ENCODE measurements at places on chromosomes 16 and 17.

GRCh38 chr16:89586853-89587252, 11.3 kb downstream of the CPNE7 start:
- no peak for DNase-seq

DNA sequence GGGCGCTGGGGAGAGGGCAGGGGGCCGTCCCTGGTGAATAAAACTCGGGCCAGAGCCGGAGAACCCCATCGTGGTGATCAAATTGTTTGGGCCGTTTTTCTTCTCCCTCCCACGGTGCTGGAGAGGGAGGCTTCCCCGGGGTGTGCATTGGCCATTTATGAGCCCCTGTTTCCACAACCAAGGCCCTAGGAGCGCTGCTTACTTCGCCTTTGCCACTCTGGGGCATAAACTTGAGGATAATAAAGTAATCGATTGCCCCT, 544 bp downstream of the CCP110 start:
- DNase-seq = no peak

DNA sequence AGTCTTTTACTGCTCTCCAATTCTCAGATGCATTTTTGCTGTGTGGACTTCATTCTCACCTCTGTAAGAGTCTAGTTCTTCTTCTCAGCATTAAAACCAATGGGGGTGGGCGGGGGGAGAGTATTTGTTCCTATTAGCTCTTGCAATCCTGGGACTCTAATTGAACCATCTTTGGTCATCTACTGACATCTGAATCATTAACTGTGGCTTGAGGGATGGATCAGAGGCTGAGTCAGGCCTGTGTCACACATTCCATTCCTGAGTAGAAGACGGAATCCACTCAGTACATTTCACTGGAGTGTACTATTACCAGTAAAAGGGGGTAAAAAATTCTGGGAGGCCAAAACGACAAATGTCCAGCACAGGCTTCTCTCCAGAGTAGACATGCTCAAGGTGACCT, 12.8 kb upstream of the ZNF23 start:
- peak; percentile 90 for DNase-seq

DNA sequence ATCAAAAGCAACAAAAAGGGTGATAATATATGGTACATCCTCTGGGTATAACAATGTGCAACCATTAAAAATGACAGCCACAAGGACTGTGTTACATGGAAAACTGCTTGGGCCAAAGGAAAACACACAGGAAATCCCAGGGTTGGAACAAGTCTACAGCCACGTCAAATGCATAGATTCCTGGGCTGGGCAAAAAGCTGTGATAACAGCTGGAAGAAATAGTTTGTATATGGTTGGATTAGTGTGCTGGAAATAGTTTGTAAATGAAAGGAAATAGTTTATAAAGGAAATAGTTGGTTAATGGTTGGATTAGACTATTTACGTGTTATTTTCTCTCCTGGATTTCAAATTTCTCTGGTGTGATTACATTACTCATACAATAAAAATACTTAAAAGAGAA, 2.6 kb downstream of the HSD17B2 start:
- no peak for DNase-seq

DNA sequence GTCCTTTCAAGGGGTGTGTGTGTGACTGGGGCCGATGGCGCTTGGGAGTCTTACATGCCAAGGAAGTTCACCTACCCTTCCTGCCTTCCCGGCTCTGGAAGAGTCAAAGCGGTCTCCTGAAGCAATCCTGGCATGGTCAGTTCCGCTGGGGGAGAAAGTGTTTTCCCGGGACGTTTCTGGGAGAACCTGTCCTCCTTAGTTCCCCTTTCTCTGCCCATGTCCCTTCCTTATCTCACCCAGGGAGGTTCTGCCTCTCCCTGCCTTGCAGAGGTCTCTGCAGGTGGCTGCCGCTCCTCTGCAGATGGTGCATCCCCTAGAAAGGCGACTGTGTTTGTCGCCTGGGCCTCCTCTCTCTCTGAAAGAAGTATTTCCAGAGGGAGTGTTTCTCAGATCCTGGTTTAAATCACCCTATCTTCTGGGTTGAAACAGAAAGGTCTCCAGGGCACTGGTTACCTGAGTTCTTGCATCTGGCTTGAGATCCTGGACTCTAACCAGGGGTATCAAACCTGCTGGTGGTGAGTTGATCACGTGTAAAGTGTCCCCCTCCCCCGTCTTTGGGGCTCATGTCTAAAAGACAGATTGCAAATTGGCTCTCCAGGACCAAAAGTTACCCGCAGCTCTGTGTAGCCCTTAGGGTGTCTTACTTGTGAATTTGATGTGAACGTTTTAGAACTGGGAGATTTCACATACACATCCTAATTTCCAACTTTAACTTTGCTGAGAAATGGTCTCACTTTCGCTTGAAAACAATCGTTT, 1.9 kb downstream of the PRKCB start:
- no peak for DNase-seq

- DNase-seq = peak; percentile 22
Measured at GRCh38 chr16:50067290-50067853, 1.6 kb downstream of the HEATR3 start.

GRCh38 chr16:28820016-28820415, 2.8 kb upstream of the ATXN2L start:
- no peak for DNase-seq

GRCh38 chr17:17822189-17822588, 14.6 kb downstream of the SREBF1 start:
- no peak for DNase-seq

DNA sequence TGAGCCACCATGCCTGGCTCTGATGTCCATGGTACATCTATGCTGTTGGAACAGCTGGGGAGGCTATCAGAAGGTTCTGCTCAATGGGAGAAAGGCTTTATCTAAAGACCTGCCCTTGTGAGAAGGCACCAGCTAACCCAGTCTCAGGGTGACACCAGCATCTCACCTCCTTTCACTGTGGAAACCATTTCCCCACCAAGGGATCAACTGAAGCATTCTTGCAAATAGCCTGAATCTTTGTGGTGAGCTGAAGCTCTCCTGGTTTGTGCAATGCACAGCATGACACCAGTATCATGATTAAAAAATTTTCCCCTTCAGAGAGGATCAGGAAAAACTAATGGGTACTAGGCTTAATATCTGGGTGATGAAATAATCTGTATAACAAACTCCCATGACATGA, 5.1 kb downstream of the CCL18 start:
- no peak for DNase-seq

- DNase-seq = no peak
Measured at GRCh38 chr17:65092262-65092661, 35.7 kb upstream of the GNA13 start.

GRCh38 chr16:62814891-62815290, 778.7 kb upstream of the CDH8 start:
- no peak for DNase-seq

DNA sequence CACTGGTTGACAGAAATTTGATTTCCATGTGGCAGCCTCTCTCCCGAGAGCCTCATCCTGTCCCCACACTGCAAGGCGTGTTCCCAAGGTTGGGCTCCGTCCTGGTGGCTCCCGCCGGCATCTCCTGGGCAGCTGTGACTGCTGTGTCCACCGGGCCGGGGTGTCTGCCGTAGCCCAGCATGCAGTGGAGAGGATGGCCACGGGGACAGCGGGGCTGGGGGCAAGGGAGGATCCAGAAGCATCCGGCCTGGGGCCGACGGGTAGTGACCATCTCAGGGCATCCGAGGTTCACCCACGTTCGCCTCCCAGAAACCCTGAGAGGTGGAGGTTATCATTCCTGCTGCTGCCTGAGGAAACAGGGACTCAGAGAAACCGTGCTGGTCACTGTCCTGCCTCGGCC, 7.3 kb upstream of the RAB40B start:
- DNase-seq = no peak

GRCh38 chr16:57892041-57892440, 78.9 kb downstream of the CNGB1 start:
- DNase-seq = no peak

GRCh38 chr16:70614208-70614951, 32.0 kb upstream of the IL34 start:
- no peak for DNase-seq

DNA sequence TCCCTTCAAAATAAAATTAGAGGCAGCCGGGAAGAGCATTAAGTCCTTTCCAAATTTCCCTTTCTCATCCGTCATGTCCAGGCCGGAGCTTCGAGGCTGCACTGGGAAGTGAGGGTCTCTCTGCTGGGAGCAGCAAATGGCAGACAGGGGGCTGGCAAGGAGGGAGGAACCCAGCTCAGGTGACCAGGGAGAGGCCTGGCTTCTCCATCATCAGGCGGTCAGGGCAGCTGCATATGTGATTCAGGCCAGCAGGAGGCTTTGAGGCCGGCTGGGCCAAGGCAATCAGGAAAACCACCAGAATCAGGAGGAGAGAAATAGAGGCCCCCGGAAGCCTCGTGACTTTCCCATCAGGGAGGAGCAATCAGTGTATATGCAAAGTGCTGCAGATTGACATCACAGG, 85.0 kb upstream of the RPL38 start:
- no peak for DNase-seq

DNA sequence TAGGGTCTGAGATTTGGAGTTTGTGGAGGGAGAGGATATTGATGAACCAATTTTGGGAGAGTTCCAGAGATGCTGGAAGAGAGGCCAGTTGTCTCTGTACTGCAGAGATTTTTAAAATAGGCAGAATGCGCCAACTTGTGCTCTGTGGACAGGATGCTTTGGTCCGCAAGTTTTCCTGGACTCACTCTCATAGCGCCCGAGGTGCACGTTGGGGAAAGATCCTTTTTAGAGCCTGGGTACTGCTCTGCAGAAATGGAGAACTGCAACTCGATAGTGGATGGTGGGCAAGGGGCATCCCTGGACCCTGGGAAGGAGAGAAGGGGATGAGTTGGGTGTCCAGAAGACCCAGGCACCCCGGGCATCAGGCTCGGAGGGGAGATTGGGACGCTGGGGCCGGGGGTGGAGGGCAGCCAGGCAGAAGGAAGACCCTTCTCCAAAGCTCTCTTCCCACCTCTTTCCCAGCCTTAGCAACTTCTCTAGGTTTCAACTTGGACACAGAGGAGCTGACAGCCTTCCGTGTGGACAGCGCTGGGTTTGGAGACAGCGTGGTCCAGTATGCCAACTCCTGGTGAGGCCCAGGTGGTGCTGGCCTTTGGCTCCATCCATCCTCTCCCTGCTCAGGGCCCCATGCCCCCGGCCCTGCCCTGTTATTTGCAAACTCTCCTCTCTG, 590 bp downstream of the ITGAX start:
- DNase-seq = no peak

DNA sequence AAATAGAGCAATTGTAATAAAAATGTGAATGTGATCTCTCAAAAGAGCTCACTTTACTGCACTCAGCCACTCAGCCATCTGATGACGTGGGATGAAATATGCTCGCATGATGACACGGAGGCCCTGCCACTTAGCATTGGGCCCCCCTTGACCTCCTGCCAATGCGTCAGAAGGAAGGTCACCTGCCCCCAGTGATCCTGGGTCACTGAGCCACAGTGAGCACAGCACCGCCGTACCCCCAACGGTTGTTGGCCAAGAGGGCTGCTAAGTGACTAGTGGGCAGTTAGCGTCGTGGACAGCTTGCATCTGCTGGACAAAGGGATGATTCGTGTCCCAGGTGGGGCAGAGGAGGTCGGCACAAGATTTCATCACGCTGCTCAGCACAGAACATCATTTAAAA, 22.9 kb downstream of the ZC3H18 start:
- no peak for DNase-seq

DNA sequence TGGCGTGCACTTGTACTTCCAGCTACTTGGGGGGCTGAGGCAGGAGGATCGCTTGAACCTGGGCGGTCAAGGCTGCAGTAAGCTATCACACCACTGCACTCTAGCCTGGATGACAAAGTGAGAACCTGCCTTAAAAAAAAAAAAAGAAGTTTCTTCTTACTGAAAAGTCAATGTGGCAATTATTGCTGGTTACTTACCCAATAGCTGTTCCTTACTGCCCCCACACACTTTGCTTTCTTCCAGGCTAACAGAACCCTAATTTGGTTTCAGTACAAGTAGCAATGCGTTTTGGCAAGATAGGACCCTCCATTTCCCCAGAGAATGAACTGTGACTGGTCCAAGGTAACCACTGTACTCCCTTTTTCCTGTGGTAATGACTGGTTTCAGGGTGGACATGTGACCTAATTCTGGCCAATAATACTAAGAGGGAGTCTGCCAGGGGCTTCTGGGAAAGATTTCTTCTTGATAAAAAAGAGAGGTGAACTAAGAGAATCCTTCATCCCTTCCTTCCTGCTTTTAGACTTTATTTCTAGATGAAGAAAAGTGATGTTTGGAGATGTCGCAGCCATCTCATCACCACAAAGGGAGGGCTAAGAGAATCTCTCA, 58.8 kb upstream of the MSI2 start:
- no peak for DNase-seq

- DNase-seq = no peak
Measured at GRCh38 chr16:83813823-83814658, 6.3 kb downstream of the HSBP1 start.

GRCh38 chr17:57954397-57955182, 622 bp downstream of the CUEDC1 start:
- no peak for DNase-seq

DNA sequence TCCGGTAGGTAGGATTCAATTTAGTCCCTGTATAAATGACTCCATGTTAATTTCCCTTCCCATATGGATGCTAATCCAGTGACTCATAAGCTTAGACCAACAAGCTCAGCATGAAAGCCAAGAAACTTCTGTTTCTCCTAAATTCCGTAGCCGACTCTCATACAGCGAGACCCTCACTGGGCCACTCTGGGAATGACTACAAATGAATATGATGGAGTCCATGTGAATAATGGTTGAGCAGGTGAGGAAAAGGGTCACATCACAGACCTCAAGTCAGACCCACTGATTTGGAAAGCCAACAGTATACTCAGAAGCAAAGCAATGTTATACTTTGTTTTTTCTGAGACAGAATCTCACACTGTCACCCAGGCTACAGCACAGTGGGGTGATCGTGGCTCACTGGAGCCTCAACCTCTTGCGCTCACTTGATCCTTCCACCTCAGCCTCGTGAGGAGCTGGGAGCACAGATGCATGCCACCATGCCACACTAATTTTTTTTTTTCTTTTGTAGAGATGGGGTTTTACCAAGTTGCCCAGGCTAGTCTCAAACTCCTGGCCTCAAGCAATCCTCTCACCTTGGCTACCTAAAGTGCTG, 14.6 kb downstream of the RSL1D1 start:
- DNase-seq = no peak

DNA sequence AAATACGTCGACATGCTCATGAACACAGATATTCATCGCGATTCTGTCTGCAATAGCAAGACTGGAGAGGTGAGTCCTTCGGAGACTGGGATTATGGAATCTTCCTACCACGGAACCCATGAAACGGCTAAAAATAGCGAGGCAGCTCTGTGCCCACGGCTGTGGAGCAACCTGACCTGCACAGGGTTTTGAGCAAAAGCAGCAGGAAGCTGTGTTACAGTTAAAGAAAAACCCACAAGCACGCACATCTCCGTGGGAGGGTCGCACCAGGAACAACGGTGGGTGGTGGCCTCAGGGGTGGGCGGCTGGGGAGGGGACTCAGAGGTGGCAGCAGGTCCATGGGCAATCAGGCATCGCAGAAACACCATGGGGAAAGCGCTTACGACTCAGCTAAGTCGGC, 24.8 kb downstream of the SLC38A10 start:
- DNase-seq = no peak

- DNase-seq = no peak
Measured at GRCh38 chr16:70478912-70479341, 24.5 kb downstream of the FCSK start.

- no peak for DNase-seq
Measured at GRCh38 chr16:49834531-49835151, 21.3 kb downstream of the ZNF423 start.
